ENCODE measurements at places on chromosomes 5 and 9. TPM values are rescaled to one million over a fixed set of nuclear protein-coding genes. Genes with fewer than 3 reads are reported as not detected.

Gene URM1
- 62.7 TPM for polyA plus RNA-seq

Gene TMC1
- polyA plus RNA-seq: 0.16 TPM

Gene RELL2
- polyA plus RNA-seq: 2.0 TPM

Gene TSSK1B
- not detected for polyA plus RNA-seq

- DNase-seq: no peak
Measured at GRCh38 chr5:148884339-148885020, 58.1 kb downstream of the ADRB2 start.

- DNase-seq: no peak
Measured at GRCh38 chr9:6383551-6384225, 29.3 kb upstream of the UHRF2 start.

DNA sequence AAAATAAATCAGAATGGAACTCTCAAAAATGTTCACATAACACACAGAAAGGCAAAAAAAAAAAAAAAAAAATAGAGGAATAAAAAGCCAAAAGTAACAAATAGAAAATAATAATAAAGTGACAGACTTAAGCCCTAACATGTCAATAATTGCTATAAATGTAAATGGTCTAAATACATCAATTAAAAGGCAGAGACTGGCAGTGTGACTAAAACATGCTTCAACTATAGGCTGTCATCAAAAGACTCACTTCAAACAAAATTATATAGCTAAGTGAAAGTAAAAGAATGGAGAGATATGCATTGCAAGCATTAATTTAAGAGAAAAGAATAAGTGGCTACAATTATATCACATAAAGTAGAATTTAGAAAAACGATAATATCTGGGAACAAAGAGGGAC is 114.2 kb downstream of the PHF2 start:
- DNase-seq: no peak

DNA sequence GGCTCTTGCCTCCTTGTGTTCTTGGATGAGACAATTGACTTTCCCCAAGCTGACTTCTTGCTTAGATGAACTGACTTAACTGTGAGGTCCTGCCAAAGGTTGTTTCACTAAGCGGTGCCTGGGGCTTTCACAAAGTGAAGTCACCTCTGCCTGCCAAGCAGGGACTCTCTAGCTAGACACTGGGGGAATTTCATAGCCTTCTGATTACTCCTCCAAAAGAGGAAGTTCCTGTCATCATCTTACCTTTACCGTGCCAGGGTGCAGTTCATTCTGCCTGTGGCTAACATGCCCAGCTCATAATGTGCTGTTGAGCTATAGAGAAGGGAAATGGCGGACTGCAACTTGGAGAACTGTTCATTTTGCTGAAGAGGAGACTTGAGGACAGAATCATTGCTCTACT is 472.0 kb upstream of the WWC1 start:
- no peak for DNase-seq

- DNase-seq: no peak
Measured at GRCh38 chr5:109062664-109063063, 315.0 kb downstream of the FER start.

DNA sequence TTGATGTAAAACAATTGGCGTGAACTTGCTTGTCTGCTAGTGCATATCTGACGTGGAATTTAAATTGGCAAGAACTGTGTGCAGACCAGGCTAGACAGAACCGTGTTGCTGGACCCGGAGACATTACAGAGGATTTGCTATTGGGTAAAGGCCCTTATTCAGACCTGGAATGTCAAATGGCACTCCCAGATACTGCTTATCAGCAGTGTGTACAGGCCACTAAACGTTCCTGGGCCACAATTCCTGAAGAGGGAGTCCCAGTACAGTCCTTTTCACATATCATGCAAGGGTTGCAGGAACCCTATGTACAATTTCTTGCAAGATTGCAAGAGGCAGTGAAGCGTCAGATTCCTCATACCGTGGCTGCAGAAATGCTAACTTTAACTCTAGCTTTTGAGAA is 13.5 kb upstream of the MCCC2 start:
- peak; percentile 62 for DNase-seq

DNA sequence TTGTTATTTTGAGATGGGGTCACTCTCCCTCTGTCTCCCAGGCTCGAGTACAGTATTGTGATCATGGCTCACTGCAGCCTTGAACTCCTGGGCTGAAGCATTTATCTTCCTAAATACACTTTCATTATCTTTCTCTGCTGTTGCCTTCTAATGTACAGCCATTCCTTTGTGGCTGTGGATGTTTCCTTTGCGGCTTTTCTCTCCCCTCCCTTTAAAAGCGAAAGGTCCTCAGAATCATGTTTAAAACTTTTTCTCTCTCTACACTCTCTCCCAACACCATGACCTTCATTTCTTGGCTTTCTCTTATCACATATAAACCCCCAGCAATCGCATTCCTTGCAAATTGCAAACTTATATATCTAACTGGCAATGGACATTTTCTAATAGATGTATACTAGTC is 1.6 kb downstream of the IFNA2 start:
- no peak for DNase-seq

- no peak for DNase-seq
Measured at GRCh38 chr5:111733571-111733970, 23.4 kb downstream of the NREP start.

DNA sequence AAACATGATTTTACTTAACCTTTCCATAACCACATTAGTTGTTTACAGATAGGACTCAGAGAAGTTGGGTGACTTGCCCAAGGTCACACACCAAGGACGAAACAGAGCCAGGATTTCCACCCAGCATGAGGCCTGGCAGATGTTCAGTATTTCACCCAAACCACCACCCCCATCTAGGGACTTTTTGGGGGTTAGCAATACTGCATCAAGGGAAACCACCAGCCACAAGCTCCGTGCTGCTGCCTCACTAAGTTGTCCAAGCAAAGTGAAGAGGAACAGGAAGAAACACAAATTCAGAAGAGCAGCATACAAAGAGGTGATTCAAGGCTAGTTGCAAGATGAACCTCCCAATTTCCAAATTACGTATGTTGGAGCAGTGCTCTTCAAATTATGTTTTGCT is 219.6 kb upstream of the RORB start:
- no peak for DNase-seq

GRCh38 chr5:169569513-169569912 is 14.1 kb upstream of the SPDL1 start:
- no peak for DNase-seq

DNA sequence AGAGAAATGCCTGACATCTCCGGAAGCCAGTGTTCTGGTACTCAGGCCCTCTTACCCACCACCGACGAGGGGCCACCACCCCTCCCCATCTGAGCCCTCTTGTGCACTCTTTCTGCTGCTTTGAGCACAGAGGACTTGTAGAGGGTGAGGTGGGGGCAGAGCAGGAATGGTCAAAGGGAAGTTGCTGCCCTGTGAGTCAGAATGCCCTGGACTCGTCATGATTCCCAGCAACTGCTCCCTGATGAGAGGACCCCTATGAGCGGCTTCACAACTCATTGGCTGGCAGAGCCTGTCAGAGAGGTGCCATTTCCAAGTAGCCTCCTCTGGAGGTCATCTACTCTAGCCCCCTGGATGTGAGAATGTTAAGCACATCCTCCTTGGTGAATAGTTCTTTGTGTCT is 845 bp downstream of the ECSCR start:
- no peak for DNase-seq

GRCh38 chr5:64827703-64828102 is 59.0 kb downstream of the CWC27 start:
- DNase-seq: no peak

DNA sequence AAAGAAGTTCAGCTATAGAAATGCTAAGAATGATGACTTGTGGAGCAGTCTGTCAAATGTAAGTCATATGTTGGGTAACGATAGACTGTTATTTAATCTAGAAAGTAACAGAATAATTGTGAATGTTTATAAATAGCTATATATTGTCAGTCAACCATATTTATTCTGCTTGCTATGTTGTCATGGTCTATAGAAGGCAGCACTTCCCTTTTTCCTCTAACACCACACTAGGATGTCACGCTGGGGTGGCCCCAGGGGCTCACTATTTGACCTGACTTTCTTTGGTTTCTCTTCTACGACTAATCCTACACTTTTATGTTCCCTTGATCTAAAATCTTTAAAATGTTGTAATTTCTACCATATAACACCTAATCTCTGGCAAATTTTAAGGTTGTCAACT is 20.5 kb downstream of the ERAP2 start:
- no peak for DNase-seq
